ENCODE measurements at places on chromosomes 4 and X.

DNA sequence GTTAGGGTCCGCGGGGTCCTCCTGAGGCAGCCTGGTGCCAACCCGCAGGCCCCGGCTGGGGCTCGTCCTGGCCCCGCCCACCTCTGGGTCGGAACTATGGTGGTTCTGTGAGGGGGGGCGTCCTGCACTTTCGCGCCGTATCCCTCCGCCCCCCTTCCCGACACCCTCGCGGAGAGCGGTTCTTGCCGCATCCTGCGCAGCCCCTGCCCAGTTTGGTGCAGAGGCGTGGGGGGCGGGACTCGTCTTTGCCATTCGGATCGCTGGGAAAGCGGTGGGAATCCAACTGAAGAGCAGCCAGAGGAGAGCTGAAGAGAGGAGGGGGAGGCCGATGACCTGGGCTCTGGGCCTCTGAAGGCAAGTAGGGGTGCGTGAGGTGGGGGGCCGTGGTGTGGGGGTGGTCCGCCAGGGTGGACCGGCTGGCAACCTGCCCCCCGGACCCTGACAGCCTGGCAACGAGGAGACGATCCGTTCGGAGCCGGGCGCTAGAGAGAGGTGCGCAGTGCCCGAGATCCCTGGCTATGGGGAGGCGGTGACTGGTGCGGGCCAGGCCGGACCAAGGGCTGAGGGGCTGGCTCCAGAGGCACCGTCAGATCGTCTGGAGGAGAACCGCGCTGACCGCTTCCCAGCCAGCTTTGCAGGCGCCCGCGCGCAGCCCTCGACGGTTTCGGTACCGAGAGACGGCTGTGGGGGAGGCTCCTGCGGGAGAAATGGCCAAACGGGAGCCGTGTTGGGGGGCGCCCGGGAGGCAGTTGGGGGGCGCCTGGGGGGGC is at the start of gene GPRASP1:
TSS of gene GPRASP1 (plus strand) at position 242 of the 770 bp plus-strand sequence. CDS start 2,431 bp downstream, outside the sequence.
- DNase-seq: peak; percentile 56

- no peak for DNase-seq
These were observed 25.1 kb downstream of the DDX60 start for GRCh38 chr4:168293386-168293975.

- peak; percentile 25 for DNase-seq
These were observed 663 bp downstream of the CXorf38 start for GRCh38 chrX:40646489-40647306.

GRCh38 chrX:28802625-28803024 is 215.4 kb downstream of the IL1RAPL1 start:
- no peak for DNase-seq

DNA sequence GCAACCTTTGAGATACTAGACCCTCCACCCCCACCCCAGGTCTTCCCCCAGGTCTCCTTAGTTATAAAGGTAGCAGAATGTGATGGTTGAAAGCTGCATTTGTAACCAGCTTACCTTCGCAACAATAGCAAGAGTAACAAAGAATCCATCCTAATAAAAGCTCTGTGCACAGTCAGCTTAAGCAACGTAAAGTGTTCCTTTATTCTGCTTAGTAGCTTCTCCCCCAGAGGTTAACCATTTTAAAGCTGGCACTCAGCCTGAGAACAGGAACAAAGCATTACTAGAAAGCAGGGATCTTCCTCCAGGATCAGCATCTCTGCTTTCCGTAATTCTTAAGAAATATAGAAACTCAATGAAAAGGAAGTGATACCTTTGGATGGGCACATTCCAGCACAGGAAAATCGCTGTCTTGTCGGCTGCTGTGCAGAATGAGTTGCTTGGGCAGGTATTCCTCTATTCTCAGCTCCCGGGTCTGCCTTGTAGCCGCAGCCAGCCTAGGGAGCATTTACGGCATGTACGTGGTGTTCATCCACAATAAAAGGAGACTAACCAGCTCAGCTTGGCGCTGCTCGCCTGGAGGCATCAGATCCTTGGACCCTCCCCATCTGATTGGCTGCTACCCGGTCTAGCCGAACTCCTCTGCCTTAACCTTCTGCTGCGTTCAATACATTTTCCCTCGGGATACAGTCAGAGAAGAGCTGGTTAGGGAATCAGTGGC is 113.0 kb upstream of the TLR3 start:
- DNase-seq: no peak

DNA sequence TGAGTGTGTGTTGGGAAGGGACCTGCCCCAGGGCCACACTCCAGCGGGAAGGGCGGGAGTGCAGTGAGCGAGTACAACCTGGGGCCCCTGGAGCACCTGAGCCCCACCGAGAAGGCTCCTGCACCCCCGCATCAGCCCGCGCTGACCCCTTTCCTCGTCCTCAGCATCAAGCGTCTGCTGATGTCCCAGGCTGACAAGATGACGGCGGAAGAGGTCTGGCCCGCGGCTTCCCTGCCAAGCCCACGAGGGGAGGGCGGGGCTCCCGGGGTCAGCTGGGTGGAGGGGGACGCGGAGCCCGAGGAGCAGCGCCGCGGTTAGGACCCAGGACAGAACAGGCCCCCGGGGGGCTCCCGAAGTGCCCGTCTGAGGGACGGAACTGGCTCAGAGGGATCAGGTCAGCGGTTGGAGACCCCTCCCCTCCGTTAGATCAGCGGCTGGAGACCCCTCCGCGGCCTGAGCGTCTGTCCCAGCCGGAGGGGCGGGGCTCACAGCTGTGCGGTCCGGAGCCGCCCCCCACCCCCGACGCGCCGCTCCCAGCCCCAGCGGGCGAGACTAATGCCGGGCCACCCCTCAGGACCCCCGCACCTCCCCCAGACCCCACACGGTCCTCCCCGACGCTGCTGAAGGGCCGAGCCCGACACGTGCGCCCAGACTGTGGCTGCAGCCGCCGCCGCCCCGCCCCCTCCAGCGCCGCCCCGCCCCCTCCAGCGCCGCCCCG is 6.7 kb downstream of the MYL5 start:
- DNase-seq: no peak

- no peak for DNase-seq
These were observed 280.7 kb downstream of the ANK2 start for GRCh38 chr4:113330200-113330599.

DNA sequence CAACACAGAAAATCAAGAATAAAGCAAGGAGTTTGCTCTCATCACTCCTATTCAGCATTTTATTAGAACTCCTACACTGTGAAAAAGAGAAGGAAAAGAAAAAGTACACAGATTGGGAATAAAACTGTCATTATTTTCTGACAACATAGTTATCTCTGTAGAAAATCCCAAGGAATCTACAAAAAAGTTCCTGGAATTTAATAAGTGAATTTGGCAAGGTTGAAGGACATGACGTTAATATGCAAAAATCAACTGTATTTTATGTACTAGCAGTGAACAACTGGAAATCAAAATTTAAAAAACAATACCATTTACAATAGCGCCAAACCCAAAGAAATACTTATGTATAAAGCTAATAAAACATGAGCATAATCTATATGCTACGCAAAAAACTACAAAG is 26.3 kb downstream of the CHIC2 start:
- no peak for DNase-seq

Measured in T-helper 9 cell (primary cell).